ENCODE measurements at places on chromosomes 12 and 14. TPM values are rescaled to one million over a fixed set of nuclear protein-coding genes. Genes with fewer than 3 reads are reported as not detected.

The LRTM2 gene
- not detected for total RNA-seq

The GTF2H3 gene
- 14.3 TPM for total RNA-seq

The IRAK3 gene
- 10.0 TPM for total RNA-seq

The GARIN6 gene
- total RNA-seq = not detected

The CIROP gene
- not detected for total RNA-seq

The CCDC175 gene
- total RNA-seq = not detected

The CCDC88C gene
- total RNA-seq = 8.8 TPM

The POLE gene
- total RNA-seq = 5.3 TPM

The PLCZ1 gene
- not detected for total RNA-seq

The MARCHF9 gene
- total RNA-seq = 12.7 TPM

The PRKD1 gene
- 8.8 TPM for total RNA-seq

GRCh38 chr14:91753501-91754128 is 21.7 kb upstream of the CATSPERB start:
- DNase-seq = no peak

DNA sequence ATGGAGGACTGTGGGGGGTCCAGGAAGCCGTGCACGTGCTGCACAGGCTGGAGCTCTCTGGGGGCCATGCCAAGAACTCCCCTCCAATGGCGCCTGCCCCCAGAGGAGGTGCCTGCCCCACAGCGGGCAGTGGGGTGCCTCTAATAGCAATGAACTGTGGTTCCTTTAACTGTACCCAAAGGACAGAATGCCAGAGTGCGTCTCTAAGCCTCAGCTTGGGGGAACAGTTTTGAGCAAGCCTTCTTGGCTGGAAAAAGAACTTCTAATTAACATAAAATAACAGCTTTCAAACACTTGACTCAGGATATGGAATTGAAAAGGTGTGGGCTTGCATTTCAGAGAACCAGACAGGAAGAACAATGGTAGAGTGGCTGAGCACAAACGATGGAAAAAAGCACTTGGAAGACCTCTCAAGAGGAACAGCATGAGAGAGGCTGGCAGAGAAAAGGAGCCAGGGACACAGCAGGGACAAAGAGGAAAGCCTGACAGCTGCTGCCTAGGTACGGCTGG is 195.6 kb downstream of the TTC7B start:
- DNase-seq = no peak

DNA sequence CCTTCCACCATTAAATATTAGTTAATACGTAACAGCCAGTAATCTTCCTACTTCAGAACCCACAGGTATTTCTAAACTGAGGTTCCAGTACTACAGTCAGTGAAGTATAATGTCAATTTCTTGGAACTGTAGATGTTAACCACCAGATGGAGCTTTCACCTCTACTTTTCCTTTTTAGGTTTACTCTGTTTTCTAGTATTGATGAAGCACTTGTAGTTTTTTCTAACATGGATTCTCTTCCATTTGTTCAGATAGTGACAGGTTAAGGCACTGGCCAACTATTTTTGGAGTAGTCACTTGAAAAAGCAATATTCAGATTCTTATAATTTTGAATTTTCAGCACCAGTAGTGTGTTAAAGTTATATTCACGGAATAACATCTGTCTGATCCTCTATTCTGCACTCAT is 4.6 kb upstream of the SEC23A start:
- DNase-seq = no peak

DNA sequence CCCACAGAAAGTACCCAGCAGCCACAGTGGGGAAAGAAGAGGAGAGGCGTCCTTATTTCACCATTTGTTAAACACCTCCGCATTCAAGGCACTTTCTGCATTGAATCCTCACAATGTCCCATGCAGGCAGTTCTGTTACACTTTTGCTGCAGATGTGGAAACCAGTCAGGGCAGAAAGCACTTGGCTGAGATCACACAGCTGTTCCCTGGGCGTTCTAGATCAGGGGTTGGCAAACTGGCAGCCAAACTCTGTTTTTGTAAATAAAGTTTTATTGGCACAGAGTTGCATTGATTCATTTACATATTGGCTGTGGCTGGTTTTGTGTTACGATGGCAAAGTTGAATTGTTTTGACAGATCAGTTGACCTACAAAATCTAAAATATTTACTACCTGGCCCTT is 20.1 kb downstream of the FOXN4 start:
- no peak for DNase-seq

DNA sequence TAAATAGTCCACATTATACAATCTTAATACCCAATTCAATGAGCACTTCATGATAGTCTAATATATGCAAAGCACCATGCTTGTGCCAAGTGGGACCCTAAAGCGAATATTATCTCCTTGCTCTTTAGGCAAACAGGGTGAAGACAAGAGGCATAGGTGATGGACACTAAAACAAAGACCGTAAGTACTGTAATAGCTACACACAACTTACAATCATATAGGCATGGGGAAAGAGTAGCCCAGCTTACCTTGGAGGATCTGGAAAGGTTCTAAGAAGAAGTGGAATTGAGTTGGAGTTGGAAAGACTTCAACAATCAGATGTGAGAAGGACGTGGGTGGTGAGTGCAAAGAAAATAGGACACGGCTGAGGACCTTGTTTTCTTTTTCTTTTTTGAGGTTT is 19.1 kb upstream of the BCL2L14 start:
- no peak for DNase-seq

DNA sequence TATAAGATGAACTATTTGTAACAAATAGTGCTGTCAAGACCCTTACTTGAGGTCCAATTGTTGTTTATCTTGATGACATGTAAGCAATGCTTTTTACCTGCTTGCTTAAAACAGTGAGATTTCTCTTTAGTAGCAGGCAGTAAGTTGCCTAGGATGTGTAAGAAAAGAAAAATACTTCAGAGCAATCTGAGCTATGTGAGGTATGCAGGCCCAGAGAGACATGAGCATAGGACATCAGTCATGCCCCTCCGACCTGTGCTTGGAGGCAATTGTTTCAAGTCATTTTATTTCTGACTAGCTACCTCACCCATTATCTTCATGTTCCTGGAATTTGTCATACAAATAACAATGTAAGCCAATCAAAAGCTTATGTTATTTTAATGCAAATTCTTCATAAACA is 930.6 kb upstream of the FBXO33 start:
- DNase-seq = no peak

DNA sequence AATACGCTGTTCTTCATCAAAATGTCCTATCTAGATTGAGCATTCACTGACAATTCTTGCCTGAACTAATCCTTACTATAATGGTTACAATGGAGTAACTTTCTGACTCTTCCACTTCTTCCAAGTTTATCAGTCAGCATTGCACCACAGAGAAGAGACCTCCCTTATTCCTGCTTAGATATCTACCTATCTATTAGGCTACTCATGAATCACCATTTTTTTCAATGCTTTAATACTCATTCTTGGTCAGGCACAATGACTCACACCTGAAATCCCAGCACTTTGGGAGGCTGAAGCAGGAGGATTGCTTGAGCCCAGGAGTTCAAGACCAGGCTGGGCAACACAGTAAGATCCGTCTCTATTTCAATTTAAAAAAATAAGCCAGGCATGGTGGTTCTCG is 39.3 kb downstream of the RPS6KA5 start:
- DNase-seq = no peak

DNA sequence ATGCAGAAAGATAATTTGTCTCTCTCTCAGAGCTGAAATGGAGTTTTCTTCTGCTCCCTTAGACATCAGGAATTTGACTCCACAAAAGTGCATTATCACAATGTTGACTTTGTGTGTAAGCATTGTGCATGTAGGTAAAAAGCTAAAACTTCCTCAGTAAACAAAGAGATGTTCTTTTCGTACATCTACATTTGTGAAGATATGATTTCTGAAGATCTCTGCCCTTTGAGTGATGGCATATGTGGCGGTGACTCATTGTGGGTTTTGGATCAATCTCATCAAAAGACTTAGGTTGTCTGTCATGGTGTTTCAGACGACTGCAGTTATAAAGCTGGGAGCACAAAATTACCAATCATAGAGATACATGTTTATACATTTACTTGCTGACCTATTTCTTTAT is 411.4 kb upstream of the LMO3 start:
- DNase-seq = no peak

DNA sequence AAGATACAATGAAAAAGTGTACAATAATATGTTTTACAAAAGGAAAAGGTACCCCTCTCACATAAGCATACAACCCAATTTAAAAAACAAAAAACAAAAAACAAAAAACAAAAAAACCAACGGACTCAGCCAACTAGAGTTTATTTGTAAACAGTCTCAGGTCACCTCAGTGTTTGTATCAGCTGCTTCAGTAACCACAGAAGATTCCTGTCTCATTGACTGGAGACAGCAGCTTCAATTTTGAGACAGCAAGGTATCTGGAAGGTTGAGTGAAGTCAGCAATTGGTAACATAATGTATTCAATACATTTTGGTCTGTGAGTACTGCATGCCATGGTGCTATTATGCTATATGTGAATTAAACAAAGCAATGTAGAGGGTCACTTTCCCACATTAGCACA is 201.7 kb downstream of the AKAP6 start:
- DNase-seq = no peak

GRCh38 chr12:93880853-93881522 is 203.8 kb downstream of the CRADD start:
- no peak for DNase-seq

DNA sequence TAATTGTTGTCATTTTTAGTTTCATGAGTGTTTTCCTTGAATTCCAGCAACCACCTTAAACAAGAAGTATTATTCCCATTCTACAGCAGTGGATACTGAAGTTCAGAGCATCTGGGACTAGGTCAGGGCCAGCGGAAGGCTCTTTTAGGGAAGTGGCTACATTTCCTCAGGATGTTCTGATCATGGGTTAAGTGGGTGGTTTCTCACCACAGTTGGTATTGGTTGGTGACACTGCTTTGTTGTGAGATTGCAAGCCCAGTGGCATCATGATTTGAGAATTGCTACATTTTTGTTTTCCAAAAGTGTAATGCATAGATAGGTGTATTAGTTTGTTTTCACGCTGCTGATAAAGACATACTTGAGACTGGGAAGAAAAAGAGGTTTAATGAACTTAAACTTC is 47.1 kb downstream of the SYNE2 start:
- no peak for DNase-seq

DNA sequence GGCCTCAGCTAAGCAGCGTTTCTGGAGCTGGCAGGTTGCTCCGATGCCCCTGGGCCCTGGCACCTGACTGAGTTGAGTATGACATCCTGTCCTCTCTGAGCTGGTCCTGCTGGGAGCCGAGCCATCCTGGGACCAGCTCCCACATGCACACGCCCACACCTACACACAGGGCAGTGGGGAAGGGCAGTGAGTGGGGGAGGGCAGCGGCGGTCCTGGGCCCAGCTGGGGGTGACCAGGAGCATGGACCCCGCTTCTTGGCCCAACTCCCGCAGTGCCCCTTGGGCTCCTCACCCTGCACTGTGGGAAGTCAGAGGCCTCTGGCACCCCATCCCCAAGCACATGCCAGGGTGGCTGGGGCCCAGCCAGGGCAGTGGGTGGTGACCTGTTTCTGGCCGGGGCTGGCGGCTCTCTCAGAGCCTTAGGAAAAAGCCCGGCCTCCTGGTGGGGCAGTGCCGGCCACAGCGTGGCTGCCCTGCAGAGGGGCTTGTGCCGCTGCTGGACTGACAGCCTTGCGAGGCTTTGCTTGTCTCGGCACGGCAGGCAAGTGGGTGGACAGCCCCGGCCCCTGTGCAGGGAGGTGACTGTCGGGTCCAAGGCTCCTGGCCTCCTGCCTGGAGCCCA is 5.9 kb upstream of the CRIP2 start:
- DNase-seq = peak; percentile 72

GRCh38 chr12:57892232-57892972 is 45.9 kb upstream of the CTDSP2 start:
- DNase-seq = no peak

- no peak for DNase-seq
Measured at GRCh38 chr12:122979908-122980182, 636 bp upstream of the ARL6IP4 start.

DNA sequence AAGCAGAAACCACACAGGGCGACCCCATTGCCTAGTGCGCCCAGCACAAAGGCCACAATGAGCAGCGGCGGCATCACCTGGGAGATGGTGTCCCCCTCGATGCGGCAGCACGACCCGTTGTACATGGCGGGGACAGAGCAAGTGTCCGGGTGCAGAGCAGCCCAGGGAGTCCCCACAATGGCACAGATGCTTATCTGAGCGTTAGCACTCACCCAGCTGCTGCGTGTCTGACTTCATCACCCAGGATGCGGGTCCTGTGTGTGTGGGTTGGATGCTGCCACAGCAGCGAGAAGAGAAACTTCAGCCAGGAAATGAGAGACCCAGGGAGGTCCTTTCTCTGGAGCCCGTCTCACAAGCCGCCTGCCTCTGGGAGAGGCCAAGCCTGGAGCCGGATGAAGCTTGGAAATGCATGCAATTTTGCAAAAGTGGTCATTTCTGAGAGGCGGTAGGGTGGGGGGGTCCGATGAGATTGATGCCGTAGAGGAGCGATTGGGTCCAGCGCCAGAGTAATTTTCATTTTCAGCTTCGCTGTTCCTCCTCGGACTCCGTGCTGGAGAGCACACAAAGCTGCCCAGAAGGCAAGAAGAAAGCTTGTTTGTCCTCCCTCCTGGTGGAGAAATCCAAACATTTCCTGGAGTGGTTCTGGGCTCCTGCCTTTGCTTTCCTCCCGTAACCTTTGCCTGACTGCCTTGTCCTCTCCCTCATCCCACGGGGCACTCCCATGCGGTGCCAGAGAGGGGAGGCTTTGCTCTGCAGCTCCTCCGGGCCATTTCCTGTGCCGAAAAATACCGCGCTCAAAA is at the start of gene HCAR1:
Gene HCAR1, minus strand, starts transcription at position 630 of the 800 bp plus-strand sequence. Its CDS starts 505 bp downstream, at position 125.
- no peak for DNase-seq

All from heart left ventricle (tissue), 16 donors.